HT-29 (cell line): ENCODE measurements at places on chromosomes 16 and 17.

- DNase-seq, result peak; percentile 20
Measured at GRCh38 chr17:30554839-30555751, 77.9 kb downstream of the GOSR1 start.

GRCh38 chr16:48117217-48118105, 38.3 kb downstream of the ABCC12 start:
- DNase-seq, result peak; percentile 75

GRCh38 chr17:40597156-40597555, 31.9 kb upstream of the CCR7 start:
- no peak for DNase-seq

- no peak for DNase-seq
Measured at GRCh38 chr16:24610416-24610755, 71.0 kb downstream of the RBBP6 start.

DNA sequence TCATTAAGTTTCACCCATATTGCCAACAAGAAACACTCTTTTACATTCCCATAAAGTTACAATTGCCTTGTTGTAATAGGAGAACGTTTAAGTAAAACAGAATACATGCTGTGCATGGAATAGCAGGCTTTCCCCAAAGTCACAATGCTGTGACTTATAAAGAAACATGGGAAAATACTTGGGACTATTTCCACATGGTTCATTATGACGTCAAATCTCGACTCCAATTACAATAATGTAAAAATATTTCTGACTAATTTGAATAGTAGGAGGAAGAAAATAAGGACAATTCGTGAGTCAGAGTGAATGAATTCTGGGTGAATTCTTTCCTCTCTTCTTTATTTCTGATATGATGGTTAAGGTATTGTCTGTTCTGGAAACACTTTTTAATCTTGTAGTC, 52.8 kb downstream of the CDH11 start:
- DNase-seq, result no peak

DNA sequence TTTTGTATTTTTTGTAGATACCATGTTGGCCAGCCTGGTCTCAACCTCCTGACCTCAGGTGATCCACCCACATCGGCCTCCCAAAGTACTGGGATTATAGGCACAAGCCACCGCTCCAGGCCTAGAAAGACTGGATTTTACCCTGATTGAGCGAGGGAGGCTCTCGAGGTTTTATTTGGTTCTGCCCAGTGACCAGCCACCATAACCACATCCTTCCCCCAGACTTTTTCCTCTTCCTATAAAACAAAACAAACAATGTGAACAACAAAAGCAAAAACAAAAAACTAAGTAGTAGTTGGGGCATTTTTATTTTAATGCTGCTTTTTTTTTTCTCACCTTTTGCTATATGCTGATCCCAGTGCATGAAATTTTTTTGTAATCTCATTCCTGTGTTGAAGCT, 509.6 kb downstream of the MAF start:
- no peak for DNase-seq

GRCh38 chr16:1075546-1075945, 3.0 kb downstream of the SSTR5 start:
- DNase-seq, result no peak

DNA sequence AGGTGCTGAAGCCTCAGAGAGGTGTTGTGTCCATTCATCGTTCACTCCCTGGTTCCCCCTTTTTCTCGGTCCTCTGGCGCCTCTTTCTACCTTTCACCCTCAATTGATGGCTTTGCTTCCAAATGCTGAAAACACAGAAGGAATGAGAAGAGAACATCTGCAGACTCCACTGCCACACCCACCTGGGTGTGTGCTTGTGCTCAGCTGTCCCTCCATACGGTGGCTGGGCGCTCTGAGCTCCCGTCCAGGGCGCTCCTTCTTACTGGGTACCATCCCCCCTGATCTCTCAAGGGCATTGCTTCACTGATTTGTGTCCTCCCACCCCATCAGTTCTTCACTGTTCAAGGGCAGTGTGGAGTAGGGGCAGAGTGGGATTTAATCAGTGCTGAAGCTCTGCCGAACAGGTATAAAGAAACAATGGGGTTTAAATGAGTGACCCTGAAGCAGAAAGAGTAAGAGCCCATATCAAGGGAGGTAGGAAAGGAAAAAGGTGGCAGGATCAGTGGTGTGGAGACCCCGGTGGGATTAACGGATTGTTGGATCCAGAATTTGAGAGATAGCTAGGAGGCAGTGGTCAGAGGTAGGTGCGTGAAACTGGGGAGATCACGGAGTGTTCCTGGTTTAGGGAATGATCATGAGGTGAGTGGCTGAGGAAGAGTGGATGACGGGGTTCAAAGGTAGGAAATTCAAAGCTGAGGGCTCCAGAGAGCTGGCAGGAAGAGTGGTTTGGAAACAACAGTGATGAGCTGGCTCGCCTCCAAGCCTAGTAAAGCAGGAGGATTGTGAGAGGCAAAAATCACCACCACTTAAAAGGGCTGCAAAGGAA, 40.8 kb downstream of the MRTFB start:
- DNase-seq, result no peak

DNA sequence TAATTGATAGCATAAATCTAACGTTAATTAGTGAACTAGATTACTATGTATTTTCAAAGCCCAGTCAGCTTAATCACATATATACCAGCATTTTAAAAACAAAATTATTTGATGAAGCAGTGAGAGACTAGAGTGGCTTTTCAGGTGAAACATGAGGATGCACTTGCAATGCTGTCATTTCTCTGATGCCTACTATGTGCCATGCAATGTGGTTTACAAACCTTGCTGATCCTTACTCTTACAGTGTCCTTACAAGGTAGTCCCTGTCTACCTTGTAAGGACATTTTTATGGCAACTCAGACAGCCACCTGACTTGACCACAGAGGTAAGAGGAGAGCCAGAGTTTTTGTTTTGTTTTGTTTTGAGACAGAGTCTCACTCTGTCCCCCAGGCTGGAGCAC, 42.7 kb downstream of the CYB5B start:
- no peak for DNase-seq

GRCh38 chr17:76442341-76443338, 10.3 kb downstream of the UBE2O start:
- DNase-seq, result no peak

DNA sequence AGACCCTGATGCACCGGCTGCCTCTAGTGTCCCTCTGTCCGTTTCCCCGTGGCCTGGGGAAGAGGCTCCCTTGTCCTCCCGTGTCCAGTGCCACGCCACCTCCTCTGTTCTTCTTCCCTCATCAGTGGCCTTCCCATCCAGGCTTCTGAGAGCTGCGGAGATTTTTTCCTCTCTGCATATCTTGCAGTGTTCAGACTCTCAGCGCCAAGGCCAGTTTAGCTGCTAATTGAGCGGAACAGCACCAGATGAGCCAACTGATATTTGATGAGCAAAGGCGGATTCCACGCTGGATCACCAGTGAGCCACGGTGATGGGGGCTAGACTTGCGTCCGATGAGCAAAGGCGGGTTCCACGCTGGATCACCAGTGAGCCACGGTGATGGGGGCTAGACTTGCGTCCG, 257.6 kb downstream of the FOXL1 start:
- no peak for DNase-seq

GRCh38 chr16:53484542-53484941, 18.5 kb downstream of the AKTIP start:
- DNase-seq, result no peak

GRCh38 chr17:34172390-34172918, 82.6 kb upstream of the CCL2 start:
- no peak for DNase-seq

- DNase-seq, result no peak
Measured at GRCh38 chr17:12637015-12637414, 28.7 kb upstream of the MYOCD start.

GRCh38 chr17:1969712-1970111, 55.4 kb downstream of the RTN4RL1 start:
- DNase-seq, result no peak

DNA sequence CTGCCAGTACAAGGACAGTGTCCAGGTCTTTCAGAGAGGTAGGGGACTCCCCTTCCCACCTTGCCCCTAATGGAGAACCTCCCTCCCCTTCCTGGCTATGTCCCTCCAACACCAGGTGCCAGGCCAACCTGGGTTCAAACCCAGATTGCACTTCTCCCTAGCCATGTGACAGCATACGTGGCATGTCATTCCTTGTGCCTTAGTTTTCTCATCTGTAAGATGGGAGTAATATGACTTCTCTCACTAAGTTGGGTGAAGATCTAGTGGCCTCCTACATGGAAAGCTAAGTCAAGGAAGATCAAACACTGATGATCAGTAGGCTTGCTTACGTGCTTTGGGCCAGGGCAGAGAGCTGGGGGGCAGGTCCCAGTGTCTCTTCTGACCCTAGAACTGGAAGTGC, 8.8 kb downstream of the FCSK start:
- no peak for DNase-seq

- no peak for DNase-seq
Measured at GRCh38 chr16:70598937-70599503, 47.3 kb upstream of the IL34 start.

DNA sequence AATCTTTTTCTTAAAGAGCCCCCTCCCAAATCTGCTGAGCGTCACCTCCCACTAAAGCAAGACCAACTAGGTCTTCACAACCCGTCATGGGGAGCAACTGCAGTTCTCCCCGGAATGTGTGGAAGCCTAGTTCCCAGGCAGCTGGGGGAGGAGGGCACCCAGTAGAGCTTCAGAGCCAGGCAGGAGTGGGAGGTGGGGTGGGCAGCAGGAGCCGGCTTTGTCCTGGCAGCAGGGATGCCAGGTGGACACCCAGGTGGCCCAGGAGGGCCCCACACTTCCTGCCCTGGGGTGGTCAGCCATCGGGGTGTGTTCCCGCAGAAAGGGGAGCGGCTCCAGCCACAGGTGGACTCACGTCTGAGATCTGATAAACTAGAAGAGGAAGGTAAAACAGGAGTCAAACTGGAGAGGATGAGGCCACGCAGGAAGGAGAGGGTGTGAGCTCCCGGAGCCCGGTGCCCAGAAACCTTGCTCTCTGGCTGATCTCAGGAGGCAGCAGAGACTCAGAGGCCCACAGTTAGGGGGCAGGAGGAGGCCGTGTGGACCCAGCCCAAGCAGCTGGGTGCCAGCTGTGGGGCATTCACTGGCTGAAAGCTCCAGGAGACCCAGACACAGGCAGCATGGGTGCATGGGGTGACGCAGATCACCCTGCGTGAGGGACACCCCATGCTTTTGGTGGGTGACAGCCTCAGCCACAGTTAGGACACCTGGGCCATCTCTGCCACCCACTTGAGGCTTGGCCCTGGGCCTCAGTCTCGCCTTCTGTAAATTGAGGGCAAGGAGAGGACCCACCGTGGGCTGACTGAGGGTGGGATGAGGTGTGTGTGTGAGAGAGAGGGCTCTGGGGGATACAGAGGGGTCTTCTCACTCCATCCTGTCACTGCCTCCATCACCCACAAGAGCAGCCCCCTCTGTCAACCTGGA, 260.8 kb upstream of the TNRC6C start:
- DNase-seq, result no peak

DNA sequence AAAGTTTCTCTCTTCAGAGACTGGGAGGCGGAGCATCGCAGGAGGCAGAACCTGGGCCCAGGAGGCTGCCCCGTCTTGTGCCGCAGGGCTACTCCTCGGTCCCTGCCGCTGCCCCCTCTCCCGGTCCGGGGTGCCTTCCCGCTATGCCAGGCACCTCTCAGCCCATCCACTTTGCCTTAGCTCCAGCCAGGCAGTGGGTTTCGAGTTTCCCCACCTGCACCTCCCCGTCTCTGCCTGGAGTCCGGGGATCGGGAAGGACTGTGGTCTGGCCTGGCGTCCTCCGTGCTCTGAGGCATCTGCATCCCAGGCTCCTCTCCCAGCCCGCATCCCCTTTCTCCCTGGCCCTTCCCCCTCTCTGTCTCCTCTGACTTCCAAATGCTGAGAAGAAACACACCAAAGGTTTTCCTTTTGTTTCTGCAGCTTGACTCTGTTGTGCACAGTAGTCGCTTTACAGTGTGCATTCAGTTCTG, 26.8 kb upstream of the PIK3R6 start:
- no peak for DNase-seq

DNA sequence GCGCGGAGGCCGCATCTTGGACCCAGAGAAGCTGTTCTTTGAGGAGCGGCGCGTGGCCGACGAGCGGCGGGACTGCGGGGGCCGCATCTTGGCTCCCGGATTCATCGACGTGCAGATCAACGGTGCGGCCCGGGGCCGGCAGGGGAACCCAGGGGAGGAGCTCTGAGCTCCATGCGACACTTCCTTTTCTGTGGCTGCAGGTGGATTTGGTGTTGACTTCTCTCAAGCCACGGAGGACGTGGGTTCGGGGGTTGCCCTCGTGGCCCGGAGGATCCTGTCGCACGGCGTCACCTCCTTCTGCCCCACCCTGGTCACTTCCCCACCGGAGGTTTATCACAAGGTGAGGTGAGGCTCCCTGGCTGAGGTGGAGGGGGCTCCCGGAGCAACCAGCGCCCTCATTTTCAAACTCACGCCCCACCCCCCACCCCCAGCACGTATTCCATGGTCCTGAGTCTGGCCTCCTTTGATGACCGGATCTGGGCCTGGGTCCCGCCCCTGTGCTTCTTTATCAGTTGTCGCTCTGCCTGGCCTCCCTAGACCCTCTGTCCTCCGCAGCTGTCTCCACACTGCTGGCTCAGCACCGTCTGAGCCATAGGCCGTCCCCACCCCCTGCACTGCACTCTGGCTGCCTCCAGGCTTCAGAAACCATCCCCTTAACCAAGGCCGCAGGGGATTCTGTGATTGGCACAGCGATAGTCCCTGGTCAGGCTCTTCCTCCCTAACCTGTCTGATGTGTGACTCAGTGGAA, 787 bp downstream of the AMDHD2 start:
- no peak for DNase-seq

GRCh38 chr17:46756081-46756735, 62.3 kb downstream of the WNT3 start:
- no peak for DNase-seq

DNA sequence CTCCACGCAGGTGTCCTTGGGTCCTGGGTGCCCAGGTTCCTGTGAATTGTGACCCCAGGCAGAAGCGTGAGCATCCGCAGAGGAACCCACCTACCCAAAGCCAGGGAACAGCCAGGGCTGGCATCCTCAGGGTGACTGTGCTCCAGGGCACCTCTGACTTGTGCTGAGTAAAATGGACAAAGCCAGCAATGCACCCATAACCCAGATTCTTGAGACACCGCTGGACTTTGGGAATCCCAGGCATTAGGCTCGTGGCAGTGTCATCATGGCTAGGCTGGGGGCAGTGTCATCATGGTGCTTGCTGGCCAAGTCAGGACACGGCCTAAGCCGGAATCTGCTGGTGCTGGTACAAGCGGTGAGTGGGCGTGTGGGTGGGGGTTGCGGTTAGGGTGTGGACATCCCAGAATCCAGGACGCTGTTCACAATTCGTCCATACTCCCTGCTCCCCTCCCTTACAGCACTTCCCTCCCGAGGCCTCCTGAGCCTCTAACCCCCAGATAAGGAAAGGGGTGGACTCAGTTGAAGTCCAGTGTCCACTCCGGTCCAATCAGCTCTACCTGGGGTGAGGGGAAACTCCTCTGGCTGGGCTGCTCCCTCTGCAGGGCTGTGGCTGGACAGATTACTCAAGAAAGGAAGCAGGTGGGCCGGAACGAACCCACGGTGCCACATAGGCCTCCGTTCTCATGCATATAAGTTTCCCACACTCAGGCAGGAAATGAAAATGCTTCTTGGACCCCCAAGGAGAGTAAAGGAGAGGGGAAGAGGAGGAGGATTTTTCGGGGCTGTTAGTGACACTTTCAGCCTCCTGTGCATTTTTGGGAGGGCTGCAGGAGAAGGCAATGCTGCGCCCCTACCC, 138.9 kb downstream of the SEC14L1 start:
- DNase-seq, result peak; percentile 81
